Esophagus squamous epithelium (tissue), 5 donors: ENCODE measurements at places on chromosomes 16 and 17. TPM values are rescaled to one million over a fixed set of nuclear protein-coding genes. Genes with fewer than 3 reads are reported as not detected.

TMC6 gene
- 13.3 TPM for total RNA-seq

DNA sequence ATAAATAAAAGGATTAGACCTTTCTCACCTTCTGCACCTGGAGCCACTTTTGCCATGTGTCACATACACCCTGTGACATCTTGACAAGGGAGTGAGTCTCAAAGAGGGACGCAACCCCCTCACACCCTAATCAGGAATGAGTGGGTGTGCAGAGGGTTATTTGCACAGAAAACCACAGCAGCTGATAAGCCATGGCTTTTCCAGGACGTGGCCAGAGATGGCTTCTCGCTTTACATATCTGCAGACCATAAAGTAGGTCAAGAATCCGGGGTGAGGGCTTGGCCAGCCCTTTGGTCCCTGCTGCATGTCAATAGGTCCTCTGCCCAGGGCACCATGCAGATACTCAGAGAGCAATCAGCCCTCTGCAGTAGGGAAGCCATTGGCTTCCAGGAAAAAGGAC, 2.4 kb upstream of the CD300LF start:
- no peak overlapping the region for H3K4me3 ChIP-seq
- H3K4me1 ChIP-seq: no peaks in the 10 kb centered on the region
- H3K27ac ChIP-seq: no peak overlapping the region

- H3K27ac ChIP-seq: no peak overlapping the region
- H3K4me3 ChIP-seq: peak overlapping the region; percentile 62
- H3K4me1 ChIP-seq: peaks cover 61% of the 10 kb centered on the region
- no peaks in the 10 kb centered on the region for H3K36me3 ChIP-seq
- peaks cover 96% of the 10 kb centered on the region for H3K27me3 ChIP-seq
These were observed 333 bp upstream of the NOG start for GRCh38 chr17:56593086-56593645.

DNA sequence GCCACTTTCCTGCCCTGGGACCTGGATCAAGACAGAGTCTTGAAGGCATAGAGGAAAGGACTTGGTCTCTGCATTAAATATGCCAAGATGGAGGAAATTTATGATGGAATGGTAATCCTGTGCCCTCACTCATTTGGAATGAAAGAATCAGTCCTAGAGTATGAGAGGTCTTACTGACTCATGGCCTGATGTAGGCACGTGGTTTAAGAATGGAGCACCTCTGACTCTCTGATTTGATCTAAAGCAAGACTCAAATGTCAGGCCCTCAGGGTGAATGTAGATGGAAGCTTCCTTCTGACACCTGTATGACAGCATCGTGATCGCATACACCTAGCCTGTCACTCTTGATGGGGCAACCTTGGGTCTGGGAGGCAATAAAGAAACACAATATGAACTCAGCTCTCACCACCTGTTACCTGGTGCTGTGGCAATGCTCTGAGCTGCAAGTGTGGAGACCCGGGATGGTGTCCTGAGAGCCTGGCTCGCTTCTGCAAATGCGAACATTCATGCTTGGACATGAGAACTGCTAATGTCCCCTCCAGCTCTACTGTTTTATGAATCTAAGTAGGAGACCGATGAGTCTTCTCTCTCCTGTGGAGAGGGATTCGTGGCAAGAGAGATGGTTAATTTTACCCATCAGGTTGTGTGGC, 229.9 kb downstream of the ABCC12 start:
- DNase-seq: no peak
- no peaks in the 10 kb centered on the region for H3K27me3 ChIP-seq
- no peak overlapping the region for H3K27ac ChIP-seq
- no peak overlapping the region for H3K4me3 ChIP-seq
